ENCODE measurements at places on chromosomes 11 and 22.

DNA sequence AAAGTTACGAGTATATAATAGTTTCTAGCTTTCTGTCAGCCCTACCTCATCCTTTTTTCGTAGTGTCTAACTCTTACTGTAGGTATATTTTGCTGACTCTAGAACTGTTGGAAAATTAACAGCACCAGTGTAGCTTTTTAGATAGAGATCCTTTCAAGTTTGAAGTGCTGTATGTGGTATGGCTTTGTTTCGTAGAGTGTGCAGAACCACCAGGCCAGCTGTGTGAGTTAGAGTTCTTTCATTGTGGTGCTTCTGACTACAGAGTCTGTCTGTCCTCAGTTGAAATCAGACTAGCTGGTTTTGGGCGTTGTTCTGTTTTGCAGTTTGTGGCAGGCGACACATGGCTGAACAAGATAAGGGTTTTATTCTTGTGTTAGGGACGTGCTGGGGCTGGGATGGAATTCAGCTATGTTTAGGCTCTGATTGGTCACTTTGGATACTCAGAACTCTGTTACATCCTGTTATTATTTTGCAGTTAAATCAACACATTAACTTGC is 3.2 kb downstream of the ARHGEF12 start:
- no peak for DNase-seq
- H3K4me3 ChIP-seq: peak overlapping the region; percentile 38
- no peaks in the 10 kb centered on the region for H3K36me3 ChIP-seq

DNA sequence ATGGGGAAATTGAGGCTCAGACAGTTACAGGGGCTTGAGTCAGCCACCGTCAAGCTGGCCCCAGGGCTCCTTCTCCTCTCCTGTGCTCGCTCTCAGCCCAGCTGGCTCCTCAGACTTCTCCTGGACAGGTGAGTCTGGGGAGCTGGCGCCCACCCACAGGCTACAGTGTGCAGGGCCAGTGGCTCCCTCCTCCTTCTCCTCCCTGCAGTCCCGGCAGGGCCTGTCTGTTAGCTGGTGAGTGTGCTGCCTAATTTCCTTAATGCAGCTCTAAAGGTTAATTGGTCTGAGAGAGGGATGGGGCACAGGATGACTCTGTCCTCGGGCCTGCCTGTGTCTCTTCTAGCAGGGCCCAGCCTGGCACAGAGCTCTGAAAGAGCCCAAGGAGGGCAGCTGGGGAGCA is 31.7 kb downstream of the LMO1 start:
- H3K36me3 ChIP-seq: no peaks in the 10 kb centered on the region
- no peak overlapping the region for H3K4me3 ChIP-seq
- H3K27ac ChIP-seq: no peak overlapping the region
- no peak for DNase-seq
- H3K4me1 ChIP-seq: peaks cover 1% of the 10 kb centered on the region

DNA sequence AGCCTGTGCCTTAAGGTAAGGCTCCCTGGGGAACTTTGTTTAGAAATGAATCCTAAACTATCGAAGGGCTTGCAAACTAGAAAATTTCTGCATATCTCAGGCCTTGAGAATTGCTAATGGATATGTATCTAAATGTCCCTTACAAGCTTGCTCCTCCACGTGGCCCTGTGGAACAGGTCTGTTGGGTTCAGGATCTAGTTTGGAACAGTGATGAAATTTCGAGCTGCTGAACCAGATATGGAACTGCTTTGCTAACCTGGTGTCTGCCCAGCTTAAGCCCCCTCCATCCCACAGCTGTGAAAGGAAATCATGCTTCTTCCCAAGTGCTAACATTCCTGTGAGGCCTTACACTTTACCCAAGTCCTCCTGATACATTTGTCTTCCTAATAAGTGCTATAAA is 11.6 kb downstream of the SREBF2 start:
- peak overlapping the region; percentile 31 for H3K4me3 ChIP-seq
- peaks cover 60% of the 10 kb centered on the region for H3K4me1 ChIP-seq
- no peaks in the 10 kb centered on the region for H3K27me3 ChIP-seq
- no peak for DNase-seq

GRCh38 chr11:74696939-74697675 is 34.1 kb downstream of the CHRDL2 start:
- peaks cover 17% of the 10 kb centered on the region for H3K4me1 ChIP-seq
- no peaks in the 10 kb centered on the region for H3K27me3 ChIP-seq
- peak overlapping the region; percentile 59 for H3K4me3 ChIP-seq
- H3K36me3 ChIP-seq: no peaks in the 10 kb centered on the region
- no peak overlapping the region for H3K27ac ChIP-seq

GRCh38 chr11:61518032-61518795 is 9.7 kb downstream of the LRRC10B start:
- DNase-seq: no peak
- no peaks in the 10 kb centered on the region for H3K36me3 ChIP-seq
- no peaks in the 10 kb centered on the region for H3K27me3 ChIP-seq
- no peak overlapping the region for H3K27ac ChIP-seq
- H3K4me3 ChIP-seq: no peak overlapping the region

DNA sequence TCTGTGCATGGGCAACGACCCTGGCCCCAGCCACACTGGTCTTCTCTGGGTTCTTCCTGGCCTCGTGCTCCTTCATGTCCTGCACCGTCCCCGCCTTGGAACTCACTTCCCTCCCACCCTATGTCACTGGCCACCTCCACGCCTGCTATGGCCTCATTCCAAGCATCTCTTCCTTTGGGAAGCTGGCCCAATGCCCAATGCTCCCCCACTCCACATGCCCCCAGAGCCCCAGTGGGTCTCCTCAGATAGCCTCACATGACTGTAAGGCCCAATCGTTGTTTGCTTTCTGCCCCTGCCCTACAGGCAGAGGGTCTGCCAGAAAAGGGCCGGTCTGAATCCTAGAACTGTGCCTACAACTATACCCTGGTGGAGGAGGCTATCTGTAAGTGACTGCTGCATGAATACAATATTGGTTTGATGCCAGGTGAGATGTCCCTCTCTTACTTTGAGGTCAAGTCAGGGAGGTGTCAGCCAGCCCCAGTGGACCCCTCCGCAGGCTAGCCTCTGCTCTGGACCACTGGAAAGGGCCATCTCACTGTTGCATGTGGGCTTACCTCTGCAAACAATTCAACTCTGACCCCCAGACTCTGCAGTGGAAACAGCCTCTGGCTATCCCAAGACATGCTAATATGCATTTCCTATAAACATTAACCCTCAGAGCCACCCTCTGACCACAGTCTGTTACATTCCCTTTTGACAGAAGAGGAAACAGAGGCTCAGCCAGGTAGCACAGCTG is 2.1 kb upstream of the GNAZ start:
- peaks cover 46% of the 10 kb centered on the region for H3K27me3 ChIP-seq
- DNase-seq: peak; percentile 4

DNA sequence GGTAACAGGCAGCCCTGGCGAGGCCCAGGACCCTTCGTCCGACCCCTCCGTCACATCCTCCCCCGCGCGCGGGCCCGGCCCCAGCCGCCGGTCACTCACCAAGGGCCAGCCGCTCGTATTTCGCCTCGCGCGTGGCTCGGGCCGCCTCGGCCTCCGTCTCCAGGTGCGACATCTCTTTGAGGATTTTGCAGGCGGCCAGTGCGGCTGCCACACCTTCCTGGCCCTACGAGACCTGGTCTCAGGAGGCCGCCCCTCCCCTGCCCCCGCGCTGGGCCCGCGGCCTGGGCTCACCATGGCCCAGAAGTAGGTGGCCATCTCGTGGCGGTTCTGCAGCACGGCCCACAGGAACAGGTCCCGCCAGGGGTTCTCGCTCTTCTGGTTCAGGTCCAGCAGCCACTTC is 14.1 kb downstream of the TSSC4 start:
- H3K4me1 ChIP-seq: no peaks in the 10 kb centered on the region
- no peaks in the 10 kb centered on the region for H3K27me3 ChIP-seq
- no peak overlapping the region for H3K4me3 ChIP-seq
- H3K36me3 ChIP-seq: no peaks in the 10 kb centered on the region
- H3K27ac ChIP-seq: no peak overlapping the region
- DNase-seq: no peak

DNA sequence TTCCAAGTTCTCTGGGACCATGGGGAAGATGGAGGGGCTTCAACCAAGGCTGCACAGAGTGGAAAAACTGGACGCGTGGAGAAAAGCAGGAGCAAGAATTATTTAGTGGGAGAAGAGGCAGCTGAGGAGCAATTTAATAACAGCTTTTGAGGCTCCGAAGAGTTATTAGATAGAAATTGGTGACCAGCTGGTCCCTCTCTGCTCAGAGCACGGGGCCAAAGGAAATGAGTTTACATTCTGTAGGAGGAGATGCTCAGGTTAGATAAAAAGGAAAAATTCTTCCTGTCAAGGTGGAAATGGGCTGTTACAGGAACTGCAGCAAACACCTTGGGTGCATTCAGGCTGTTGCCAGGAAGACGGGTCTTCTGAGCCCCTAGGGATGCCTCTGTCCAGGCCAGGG is 47.0 kb upstream of the GALNT18 start:
- H3K27me3 ChIP-seq: peaks cover 6% of the 10 kb centered on the region
- no peak overlapping the region for H3K4me3 ChIP-seq
- H3K4me1 ChIP-seq: peaks cover 8% of the 10 kb centered on the region
- H3K36me3 ChIP-seq: peaks cover 18% of the 10 kb centered on the region
- no peak overlapping the region for H3K27ac ChIP-seq

GRCh38 chr11:64207256-64208085 is 950 bp downstream of the FERMT3 start:
- no peak overlapping the region for H3K4me3 ChIP-seq
- no peak overlapping the region for H3K27ac ChIP-seq
- H3K27me3 ChIP-seq: no peaks in the 10 kb centered on the region
- H3K4me1 ChIP-seq: peaks cover 6% of the 10 kb centered on the region
- H3K36me3 ChIP-seq: peaks cover 25% of the 10 kb centered on the region
- no peak for DNase-seq

DNA sequence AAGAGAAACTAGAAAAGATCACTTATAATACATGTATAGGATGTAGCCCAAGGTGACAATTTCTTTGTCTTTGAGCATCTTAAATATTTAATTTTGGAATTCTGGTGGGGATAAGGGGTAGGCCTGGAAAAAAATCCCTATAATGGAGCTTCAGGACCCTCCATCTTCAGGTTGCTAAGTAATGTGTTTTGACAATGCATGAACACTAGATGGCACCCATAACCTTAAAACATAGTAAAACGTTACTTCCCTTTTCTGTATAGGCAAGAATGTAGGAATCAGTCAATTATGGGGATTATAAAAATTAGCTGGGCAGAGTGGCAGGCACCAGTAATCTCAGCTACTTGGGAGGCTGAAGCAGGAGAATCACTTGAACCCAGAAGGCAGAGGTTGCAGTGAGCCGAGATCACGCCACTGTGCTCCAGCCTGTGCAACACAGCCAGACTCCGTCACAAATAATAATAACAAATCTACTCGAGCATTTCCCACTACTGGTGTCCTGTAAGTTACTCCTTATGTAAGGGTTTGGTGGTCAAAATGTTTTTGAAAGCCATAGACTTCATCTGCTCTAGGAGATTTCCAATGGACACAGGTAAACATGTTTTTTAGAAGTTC is 541.9 kb upstream of the CCDC90B start:
- no peaks in the 10 kb centered on the region for H3K4me1 ChIP-seq
- DNase-seq: no peak
- no peak overlapping the region for H3K4me3 ChIP-seq
- no peak overlapping the region for H3K27ac ChIP-seq

DNA sequence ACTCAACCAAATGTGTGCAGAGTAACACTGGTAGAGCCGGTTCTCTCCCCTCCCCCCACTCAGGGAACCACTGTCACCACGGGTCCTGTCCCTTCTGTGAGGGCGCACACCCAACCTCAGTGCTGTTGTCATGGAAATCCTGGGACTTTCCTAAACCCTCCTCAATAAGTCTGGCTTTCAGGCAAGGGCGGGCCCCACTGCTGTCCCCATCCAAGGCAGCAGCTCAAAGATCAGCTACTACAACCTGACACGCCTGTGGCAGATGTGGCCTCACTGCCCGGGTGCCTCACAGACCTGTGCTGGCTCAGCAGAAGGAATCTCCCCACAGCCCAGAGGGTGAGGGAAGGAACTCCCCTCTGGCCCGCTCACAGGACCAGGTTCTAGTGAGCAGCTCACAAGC is 2.2 kb downstream of the PRODH start:
- no peaks in the 10 kb centered on the region for H3K4me1 ChIP-seq
- DNase-seq: no peak
- no peak overlapping the region for H3K4me3 ChIP-seq
- no peaks in the 10 kb centered on the region for H3K36me3 ChIP-seq
- no peak overlapping the region for H3K27ac ChIP-seq

DNA sequence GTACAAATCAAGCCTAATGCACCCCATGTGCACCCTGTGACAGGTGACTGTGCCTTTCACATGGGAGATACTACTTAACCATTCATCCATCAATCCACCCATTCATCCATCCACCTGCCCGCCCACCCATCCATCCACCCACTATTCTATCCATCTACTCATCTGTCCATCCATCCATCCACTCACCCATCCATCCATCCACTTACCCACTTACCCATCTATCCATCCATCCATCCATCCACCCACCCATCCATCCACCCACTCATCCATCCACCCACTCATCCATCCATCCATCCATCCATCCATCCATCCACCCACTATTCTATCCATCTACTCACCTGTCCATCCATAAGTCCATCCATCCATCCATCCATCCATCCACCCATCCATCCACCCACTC is 7.5 kb downstream of the C11orf24 start:
- H3K4me1 ChIP-seq: no peaks in the 10 kb centered on the region
- H3K27ac ChIP-seq: no peak overlapping the region
- peaks cover 60% of the 10 kb centered on the region for H3K36me3 ChIP-seq
- no peak for DNase-seq
- H3K27me3 ChIP-seq: no peaks in the 10 kb centered on the region
- H3K4me3 ChIP-seq: no peak overlapping the region

DNA sequence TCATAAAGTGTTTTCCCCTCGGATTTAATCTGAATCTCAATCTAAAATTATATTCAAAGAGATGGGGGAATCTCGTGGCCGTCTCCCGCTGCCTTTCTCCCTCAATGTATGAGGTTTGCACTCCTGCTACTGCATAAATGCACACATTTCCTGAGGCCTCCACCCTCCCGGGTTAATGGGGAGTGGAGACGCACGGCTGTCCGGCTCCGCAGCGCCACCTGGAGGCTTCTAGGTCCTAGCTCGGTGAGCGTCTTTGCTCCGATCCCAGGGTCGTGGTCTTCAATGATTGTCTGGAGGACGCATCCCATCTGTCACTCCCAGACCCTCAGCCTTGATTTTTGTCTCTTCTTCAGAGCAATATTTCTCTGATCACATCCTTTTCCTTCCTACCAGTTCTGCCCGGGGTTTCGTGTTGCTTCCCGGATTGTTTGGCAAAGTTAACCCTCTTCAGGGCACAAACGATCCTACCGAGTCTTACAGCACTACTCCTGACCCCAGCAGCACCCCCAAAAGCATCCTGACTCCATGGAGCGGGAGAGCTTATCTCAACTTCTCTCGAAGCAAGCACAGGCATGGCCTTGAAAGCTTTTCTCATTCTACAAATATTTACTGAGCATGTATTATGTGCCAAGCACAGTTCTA is at the start of gene LMO1:
TSS of gene LMO1 (minus strand) at position 110 of the 642 bp plus-strand sequence. CDS start 516 bp downstream, outside the sequence.
- peaks cover 86% of the 10 kb centered on the region for H3K27me3 ChIP-seq
- H3K27ac ChIP-seq: no peak within 1 kb of the TSS
- peak; percentile 91 for DNase-seq
- H3K4me3 ChIP-seq: peak within 1 kb of the TSS; percentile 71
- no peaks in the 10 kb centered on the region for H3K36me3 ChIP-seq
- peaks cover 16% of the 10 kb centered on the region for H3K4me1 ChIP-seq
